ENCODE measurements at places on chromosomes 4 and X.

DNA sequence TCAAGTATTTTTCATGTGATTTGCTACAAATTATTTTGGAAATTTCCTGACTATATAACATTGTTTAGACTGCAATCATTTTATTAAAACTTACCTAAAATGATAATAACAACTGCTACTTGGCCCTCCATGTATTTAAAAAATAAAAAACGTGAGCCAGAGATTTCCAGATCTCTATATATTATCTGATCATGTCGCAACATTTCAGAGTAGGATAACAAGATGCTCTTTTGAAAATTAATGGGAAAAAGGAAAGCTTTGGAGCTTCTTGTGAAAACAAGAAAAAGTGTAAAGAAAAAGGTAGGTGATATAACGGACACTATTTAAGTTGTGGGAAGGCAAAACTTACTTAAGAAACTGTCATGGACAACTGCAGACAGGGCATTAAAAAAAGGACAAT, 14.9 kb upstream of the MAB21L2 start:
- DNase-seq, result no peak

DNA sequence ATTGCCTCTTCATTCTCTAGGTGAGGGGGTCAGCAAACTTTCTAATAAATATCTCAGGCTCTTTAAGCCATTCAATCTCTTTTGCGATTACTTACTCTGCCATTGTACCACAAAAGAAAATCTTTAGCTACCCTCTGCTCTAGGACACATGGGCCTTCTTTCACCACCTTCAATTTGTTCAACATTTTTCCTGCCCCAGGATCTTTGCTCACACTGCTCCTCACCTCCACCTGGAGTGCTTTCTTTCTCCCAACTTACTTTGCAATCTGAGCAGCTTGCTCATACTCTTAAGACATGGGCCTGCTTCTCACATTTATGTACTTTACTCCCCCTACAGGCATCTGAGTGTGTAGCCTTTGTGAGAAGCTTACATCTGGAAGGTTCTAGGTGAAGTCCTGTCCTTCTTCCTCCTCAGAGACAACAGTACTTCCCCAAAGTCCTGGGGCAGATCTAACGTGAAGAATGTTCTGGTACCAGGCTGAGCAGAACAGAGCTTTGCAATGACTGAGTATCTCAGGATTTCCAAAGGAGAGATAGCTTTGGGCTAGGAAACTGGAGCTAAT, 55.0 kb upstream of the PRDM5 start:
- DNase-seq, result no peak

- no peak for DNase-seq
Measured at GRCh38 chr4:176193938-176194337, 1.4 kb downstream of the SPATA4 start.

GRCh38 chr4:89737888-89738287, 99.1 kb downstream of the SNCA start:
- peak; percentile 59 for DNase-seq

- DNase-seq, result no peak
Measured at GRCh38 chrX:86002076-86002896, 45.1 kb downstream of the CHM start.

DNA sequence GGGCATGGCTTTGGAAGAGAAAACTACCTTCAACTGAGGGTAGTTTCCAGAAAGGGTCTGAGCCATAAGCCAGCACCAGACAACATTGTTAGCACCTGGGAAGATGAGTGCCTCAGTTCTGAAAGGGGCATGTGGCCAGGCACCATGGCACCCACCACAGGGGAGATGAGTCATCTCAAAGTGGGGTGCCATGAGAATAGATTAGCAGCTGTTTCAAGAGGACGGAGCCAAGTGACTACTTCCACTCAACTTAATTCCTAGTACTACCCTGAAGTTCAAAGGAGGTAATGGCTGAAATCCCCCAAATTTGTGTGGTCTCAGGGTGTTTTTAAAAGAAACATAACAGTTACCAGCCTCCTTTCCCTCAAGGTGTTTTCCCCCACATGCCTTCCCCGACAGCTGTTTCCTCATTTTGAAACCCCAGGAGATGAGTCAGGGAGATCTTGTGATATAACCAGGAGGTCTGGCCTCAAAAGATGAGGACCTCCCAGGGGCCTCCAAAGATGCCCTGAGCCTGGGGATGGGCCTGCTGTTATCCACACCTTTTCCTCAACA, 27.8 kb upstream of the FTHL17 start:
- no peak for DNase-seq
